ENCODE measurements at places on chromosomes 5 and 9.

DNA sequence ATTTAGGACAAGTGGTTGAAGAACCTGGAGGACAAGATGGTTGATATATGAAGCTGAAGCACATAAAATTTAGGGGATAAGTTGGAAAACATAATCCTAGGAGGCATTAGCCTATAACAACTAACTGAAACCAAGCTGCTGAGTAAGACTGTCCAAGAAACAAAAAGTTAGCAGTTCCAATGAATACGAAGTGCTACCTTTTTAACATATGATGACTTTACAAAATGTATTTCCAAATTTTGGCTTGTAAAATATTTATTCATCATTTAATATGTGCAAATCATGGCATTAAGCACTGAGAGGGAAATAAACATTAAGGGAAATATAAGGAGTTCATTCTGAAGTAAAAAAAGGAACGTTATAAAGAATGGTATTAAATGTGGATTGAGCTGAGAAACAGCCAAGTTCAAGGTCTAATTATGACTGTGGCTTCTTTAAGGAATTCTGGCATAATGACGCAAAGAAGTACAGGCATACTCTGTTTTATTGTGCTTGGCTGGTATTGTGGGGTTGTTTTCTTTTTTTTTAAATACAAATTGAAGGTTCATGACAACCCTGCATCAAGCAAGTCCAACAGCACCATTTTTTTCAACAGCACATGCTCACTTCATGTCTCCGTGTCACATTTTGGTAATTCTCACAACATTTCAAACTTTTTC is 7.7 kb downstream of the RAPGEF6 start:
- no peak for DNase-seq

GRCh38 chr5:1874771-1875220 is 7.9 kb downstream of the IRX4 start:
- DNase-seq: no peak

- no peak for DNase-seq
These were observed 87.2 kb downstream of the LMNB1 start for GRCh38 chr5:126864042-126864688.

GRCh38 chr5:31967461-31967860 is 206.7 kb downstream of the GOLPH3 start:
- DNase-seq: no peak

GRCh38 chr9:122076117-122076516 is 17.0 kb downstream of the TTLL11 start:
- DNase-seq: no peak

- no peak for DNase-seq
These were observed 602.7 kb upstream of the ZNF608 start for GRCh38 chr5:125348936-125349831.

GRCh38 chr5:147805030-147805454 is 22.5 kb upstream of the JAKMIP2 start:
- DNase-seq: peak; percentile 31

GRCh38 chr5:150279330-150280020 is 10.1 kb downstream of the CAMK2A start:
- no peak for DNase-seq

GRCh38 chr5:118891252-118891651 is 97.1 kb downstream of the DTWD2 start:
- no peak for DNase-seq

DNA sequence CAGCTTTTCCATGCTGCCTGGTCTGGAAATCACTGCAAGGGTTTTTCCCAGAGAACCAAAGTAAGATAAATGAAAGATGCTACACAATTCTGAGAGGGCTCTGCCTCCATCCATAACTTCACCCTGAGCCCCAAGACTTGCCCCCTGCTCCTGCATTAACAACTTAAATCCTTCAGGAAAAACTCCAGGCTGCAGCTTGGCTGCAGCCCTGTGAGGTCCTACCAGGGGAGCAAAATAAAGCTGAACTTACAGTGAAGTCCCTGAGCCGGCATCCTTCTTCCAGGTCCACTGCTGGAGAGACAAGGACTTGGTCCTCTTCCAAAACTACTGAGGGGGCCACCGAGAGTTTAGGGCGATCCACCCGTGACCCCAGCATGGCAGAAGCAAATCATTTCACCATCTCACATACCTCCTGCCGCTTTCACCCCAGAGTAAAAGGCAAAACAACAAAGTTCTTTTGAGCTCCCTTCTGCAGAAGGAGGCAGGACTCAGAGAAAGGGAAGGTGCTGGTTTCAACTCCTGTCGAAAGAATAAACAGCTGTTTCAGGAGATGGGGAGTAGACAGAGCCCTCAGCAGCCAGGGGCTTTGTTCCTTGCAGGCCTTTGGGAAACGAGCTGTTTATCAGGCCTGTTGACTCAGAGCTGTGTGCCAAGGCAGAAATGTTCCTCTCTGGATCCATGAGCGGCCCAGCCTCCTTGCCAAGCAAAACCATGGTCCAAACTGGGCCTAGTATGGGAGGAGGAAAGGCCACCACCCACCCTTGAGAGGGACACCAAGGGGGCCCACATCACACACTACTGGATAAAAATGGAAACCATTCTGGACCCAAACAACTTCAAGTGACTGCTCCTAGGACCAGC is 20.6 kb downstream of the GGTA1 start:
- no peak for DNase-seq

DNA sequence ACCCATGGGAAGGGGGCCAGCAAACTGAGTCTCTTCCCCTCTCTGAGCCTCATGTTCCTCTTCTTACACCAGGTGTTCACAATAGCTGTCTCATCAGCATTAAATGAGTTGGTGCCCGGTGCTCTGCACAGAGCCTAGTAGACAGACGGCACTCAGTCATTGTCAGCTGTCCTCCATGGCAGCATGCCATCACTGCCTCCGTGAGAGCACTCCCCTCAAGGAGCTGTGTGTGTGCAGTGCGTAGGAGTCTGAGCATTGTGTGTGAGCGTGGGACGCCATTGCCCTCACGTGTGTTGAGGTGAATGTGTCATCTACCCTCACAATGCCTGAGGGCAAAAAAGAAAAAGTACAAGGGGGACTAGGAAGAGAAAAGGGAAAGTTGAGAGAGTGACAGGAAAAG is 536.5 kb downstream of the CDK5RAP2 start:
- no peak for DNase-seq

- DNase-seq: no peak
These were observed 63.8 kb downstream of the IL31RA start for GRCh38 chr5:55914971-55915370.

- DNase-seq: no peak
These were observed 30.2 kb upstream of the NRG2 start for GRCh38 chr5:140073296-140073695.

DNA sequence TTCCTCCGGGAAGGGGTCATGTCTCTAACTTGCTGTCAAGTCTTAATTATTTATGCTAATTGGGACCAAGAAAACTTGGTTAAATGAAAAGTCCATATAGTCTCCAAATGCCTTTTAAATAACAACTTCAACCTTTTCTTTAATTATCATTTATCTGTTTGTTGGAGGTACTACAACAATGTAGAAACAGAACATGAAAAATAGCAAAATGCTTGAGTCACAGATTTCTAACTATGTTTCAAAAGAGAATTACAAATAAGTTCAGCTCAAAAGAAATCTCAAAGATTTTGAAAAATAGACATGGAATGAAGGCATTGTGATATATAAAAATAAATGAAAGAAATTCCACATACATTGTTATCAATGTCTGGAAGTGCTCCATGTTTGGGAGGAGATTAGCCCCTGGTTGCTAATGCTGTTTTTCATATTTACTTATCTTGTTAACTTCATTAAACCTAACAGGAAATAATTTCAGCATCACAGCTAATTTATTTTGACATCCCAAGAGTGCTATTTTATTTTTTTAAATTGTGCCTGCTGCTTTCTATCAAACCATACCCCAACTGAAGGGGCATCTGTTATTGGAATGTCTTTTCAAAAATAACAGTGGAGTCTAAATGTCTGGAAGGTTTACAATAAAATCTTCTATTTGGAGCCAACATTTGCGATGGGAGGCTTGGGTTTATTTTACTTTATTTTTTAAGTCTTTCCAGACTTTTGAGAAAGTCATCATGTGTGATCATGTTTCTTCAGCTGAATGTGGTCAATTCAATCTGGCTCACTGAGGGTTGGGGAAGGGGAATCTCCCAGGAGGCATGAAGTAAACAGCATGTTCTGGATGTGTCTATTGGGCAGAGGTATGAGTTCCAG is 53.1 kb upstream of the ANKRD55 start:
- no peak for DNase-seq

GRCh38 chr5:56640763-56641406 is 174.5 kb upstream of the MAP3K1 start:
- peak; percentile 15 for DNase-seq

DNA sequence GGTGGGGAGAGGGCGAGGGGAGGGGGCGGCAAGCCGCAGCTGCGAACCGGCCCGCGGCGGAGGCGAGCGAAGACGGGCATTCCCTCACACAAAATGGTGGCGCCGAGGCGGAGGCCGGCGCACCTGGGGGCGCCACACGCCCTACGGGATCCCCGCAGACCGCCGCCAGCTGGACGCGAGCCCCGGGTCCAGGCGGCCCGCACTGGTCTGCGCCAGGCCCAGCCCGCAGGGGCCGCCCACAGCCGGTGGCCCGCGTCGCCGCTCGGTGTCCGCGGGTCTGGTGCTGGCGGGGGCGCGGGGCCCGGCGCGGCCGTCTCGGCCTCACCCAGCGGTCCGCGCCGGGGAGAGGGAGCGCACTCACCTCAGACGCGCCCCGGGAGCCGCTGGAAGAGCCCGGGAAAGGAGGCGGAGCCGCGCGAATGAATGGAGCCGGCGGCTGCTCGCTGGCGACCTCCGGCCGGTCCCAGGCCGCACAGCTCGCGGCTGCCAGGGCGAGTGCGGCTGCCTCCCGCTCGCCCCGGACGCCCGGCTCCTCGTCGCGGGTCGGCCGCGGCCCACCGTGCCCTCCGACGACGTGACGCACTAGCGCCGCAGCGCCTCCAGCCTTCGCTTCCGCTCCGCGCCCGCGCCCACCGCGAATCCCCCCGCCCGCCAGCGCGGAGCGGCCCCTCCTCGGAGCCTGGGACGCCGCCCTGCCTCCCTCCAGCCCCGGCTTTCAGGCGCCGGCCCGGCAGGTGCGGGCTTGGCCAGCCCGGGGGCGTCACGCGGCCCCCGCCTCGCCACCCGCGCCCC is at the start of gene FAM169A:
FAM169A (minus strand) TSS at position 584 of the 792 bp plus-strand sequence. CDS start 24,711 bp downstream, outside the sequence.
- DNase-seq: peak; percentile 42

GRCh38 chr5:664343-664993 is 28.7 kb downstream of the TPPP start:
- DNase-seq: no peak

DNA sequence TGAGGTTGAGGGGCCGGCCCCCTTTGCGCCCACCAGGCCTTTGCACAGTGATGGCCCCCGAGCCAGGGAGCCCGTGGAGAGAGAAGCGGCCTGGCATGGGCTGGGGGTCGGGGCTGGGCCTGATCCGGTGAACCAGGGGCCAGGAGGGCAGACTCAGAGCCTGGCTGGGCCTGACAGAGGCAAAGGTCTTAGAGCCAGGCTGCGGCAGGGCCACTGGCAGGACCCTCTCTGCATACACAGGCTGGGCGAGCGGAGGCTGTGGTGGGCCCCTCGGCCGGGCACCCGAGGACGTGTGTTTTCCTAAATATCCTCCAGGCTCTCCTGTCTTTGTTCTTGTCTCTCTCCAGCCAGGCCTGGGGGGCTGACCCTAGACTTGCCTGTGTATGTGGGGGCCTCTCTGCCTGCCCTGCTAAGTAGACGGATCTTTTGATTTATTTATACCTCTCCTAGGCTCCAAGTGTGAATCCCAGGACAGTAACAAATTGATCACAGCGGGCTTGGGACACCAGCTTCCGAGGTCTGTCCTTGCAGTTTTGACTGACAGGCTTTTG is 933 bp downstream of the NEK6 start:
- no peak for DNase-seq

- no peak for DNase-seq
These were observed 414.2 kb downstream of the ZNF608 start for GRCh38 chr5:124332273-124332672.

- no peak for DNase-seq
These were observed 425.4 kb downstream of the DNAH5 start for GRCh38 chr5:13519131-13519530.

DNA sequence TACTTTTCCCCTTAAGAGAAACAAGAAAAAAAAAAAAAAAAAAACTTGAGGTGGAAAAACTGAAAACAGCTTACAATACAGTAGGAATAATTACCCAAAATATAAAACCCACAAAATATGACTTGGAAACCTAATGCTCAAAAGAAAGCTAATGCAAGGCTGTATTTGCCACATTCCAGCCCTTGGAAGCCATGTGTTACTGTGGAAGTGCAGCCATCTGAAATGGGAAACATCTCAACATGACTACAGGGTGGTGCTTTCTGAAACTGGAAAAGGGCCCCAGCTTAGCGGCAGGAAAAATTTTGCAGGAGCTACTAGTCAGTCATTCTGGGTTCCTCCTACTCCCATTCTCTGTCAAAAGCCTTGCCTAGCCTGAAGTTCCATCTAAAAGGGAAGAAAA is 20.4 kb downstream of the CDK5RAP2 start:
- no peak for DNase-seq

DNA sequence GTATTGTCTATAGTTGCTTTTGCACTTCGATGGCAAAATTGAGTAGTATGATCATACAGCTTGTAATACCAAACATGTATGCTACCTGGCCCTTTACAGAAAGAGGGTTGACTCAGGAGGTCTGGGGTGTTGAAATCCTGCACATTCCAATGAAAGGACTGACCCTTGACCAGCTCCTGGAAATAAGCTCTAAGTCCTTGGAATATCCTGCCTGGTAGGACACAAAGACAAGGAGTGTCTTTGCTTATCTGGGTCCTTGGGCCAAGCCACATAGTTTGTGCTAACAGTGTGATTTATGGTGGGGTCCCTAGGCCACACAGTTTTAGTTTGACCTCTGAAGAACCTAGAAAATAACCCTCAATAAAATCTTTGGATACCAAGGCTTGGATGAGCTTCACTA is 89.3 kb upstream of the FTMT start:
- no peak for DNase-seq

GRCh38 chr9:133340256-133340655 is 4.3 kb upstream of the SURF6 start:
- DNase-seq: no peak

GRCh38 chr5:989961-990530 is 18.6 kb upstream of the NKD2 start:
- no peak for DNase-seq

DNA sequence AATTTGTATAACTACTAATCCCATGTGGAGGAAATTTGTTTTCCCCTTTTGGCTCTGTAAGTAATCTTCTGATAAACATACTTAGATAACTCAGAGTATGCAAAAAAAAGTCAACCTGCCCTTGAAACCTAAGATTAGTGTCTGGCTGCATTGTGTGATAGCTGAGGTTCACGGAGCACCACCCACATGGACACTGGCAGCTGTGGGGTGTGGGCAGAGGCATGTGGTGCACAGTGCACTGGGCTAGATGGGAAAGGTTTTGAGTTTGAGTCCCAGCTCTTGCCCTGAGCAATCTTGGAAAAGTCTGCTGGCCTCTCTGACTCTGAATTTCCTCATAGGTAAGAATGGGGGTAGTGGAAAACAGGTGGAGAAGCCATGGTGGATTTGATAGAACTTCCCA is 75.1 kb downstream of the PLCXD3 start:
- no peak for DNase-seq

GRCh38 chr5:2537378-2538145 is 213.9 kb downstream of the IRX2 start:
- DNase-seq: no peak

Measured in GM06990 (cell line).